ENCODE measurements at places on chromosomes 7 and 10.

GRCh38 chr7:28018446-28018845 lies 162.1 kb downstream of the JAZF1 start:
- peak; percentile 41 for DNase-seq

DNA sequence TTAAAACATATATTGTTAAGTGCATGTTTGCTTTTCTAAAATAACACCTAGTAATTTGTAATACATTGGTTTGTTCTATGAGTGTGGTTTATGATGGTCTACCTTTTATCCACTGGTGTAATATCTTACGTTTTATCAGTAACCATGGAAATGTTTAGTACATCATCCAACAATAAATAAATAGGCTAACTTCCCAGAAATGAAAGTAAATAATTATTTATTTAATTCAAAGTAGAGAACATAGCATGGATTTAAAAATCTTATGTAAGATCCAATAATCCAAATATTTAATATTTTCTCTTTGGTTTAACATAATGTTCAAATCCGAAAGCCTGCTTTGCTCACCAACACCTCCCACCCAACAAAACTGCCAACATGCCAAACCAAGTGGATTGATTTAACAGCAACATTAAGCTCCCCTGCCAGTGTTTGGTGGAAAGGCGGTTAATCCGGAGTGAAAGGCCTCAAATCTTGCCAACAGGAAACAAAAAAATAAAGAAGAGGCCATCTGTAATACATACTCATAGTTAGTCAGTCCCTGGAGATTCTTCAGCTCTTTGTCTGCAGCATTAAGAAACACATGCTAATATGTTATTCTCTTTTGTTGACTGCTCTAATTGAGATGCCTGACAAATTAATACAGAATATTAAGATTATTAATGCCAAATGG lies 897.8 kb downstream of the CNTNAP2 start:
- DNase-seq, result no peak

GRCh38 chr10:95601116-95601719 lies 40.0 kb upstream of the SORBS1 start:
- DNase-seq, result peak; percentile 79

DNA sequence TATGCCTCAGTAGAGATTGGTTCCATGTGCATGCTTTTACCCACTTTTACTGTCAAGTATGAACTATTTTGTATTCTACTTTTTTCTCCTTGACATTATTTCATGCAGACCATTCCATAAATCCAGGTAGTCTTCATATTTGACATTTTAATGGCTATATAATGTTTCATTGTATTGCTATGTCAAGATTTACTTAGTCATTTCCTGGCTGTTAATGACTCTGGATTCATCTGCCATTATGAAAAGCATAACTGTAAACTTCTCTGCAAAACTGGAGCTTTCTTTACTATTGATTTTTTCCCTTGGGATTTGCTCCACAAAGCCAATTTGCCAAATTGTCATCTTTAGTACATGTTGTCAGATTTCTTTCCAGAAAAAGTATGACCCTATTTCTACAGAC lies 6.8 kb upstream of the MSRB2 start:
- no peak for DNase-seq

GRCh38 chr7:30842542-30843451 lies 68.9 kb upstream of the AQP1 start:
- DNase-seq, result no peak

GRCh38 chr7:50834031-50834535 lies 51.4 kb upstream of the GRB10 start:
- no peak for DNase-seq

- DNase-seq, result no peak
Observed at GRCh38 chr7:95802270-95802669, 29.9 kb downstream of the DYNC1I1 start.

- DNase-seq, result no peak
Observed at GRCh38 chr10:43667761-43668386, 19.2 kb upstream of the ZNF32 start.

- no peak for DNase-seq
Observed at GRCh38 chr7:30249316-30249715, 35.1 kb upstream of the ZNRF2 start.

DNA sequence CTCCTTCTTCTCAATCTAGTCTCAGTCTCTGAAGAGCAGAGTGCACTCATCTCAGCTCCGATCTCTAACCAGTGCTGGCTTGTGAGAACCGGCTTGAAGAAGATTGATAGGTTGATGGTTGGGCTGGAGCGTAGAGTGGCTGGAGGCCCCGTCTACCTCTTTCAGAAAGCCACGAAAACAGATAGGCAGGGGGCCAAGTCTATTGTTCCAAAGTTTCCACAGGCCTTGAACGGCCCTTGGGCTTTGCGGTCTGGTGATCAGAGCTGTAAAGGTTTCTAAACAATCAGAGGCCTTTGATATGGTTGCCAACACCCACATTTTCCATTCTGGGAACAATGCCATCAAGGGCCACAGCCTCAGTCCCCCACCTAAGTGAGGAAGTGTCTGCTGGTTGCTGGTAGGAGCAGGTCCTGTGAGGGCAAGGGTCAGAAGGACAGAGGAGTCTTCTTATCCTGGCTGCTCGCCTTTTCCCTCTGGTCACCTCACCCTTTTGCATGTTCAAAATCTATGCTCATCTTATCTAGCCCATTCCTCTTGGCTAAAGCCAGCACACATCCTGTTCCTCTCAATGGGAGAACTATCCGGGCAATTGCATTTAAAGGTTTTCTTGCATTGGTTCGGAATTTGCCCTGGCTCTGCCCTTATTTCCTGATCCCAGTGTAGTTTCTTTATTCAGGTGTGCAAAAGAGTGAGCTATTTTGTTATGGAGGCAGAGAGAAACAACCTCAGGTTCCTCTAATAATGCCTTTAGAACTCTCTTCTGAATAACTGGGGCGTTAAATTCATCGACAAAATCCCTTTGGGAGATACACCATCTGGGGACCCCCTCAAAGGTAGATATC lies 70.3 kb upstream of the KMT2E start:
- DNase-seq, result peak; percentile 98

- DNase-seq, result peak; percentile 70
Observed at GRCh38 chr7:69708857-69709256, 110.6 kb downstream of the AUTS2 start.

GRCh38 chr7:51308265-51308664 lies 8.3 kb downstream of the COBL start:
- no peak for DNase-seq

DNA sequence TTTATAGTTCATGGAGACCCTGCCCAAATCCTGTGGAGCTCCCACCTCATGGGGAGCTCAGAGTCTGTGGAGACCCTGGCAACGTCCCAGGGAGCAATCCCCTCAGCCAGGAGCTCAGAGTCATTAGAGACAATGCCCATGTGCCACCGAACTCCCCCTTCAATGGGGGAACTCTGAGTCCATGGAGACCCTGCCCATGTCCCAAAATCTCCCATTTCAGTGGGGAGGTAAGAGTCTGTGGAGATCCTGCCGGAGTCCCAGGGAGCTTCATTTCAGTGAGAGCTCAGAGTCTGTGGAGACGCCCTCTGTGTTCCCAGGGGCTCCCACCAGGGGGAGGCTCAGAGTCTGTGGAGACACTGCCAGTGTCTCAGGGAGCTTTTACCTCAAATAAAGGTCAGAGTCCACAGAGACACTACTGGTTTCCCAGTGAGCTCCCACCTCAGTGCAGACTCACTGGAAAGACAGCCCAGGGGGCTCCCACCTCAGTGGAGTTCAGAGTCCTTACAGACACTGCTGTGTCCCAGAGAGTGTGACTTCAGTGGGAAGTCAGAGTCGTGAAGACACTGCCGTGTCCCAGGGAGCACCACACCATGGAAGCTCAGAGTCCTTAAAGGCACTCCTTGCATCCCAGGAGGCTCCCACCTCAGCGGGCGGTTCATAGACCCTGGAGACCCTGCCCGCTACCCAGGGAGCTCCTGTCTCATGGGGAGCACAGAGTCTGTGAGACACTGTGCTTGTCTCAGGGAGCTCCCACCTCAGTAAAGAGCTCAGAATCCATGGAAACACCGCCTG lies 5.0 kb downstream of the MYO1G start:
- peak; percentile 50 for DNase-seq

DNA sequence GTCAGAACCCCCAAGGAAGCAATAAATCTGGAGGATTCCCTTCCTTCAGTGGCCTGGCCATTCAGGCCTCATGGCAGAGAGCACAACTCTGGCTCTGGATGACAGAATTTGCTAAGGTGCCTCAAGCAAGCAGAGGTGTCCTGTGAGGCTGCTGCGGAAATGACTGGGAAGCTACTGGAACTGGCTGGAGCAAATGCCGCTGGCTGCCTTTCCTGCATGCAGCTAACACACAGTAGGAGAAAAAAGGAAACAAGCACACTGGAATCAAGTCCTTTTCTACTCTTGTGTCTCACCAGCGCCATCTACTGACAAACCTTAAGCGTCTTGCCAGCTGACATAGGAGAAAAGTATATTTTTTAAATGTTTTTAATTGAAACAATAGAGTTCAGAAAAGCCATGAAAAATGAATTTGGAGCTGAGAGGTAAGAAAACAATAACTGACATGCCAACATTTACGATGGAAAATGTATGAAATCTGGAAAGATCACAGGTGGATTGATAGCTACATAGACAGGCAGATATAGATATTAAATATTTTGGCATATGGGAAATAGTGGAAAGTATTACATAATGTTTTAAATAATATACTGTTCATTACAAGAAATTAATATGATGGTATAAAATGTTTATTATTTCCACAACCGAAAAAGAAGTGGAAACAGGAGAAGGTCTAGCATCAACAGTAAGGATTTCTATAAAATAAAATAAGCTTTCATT lies 951.6 kb downstream of the ANKRD7 start:
- DNase-seq, result peak; percentile 39

- no peak for DNase-seq
Observed at GRCh38 chr10:132462463-132463332, 65.7 kb downstream of the PWWP2B start.

- no peak for DNase-seq
Observed at GRCh38 chr10:118955531-118955930, 74.0 kb upstream of the NANOS1 start.
